ENCODE measurements at places on chromosomes 11 and 22. TPM values are rescaled to one million over a fixed set of nuclear protein-coding genes. Genes with fewer than 3 reads are reported as not detected.

GRCh38 chr11:71244116-71244810, 8.1 kb downstream of the SHANK2 start:
- no peak for DNase-seq
- peaks cover 5% of the 10 kb centered on the region for H3K4me1 ChIP-seq

DNA sequence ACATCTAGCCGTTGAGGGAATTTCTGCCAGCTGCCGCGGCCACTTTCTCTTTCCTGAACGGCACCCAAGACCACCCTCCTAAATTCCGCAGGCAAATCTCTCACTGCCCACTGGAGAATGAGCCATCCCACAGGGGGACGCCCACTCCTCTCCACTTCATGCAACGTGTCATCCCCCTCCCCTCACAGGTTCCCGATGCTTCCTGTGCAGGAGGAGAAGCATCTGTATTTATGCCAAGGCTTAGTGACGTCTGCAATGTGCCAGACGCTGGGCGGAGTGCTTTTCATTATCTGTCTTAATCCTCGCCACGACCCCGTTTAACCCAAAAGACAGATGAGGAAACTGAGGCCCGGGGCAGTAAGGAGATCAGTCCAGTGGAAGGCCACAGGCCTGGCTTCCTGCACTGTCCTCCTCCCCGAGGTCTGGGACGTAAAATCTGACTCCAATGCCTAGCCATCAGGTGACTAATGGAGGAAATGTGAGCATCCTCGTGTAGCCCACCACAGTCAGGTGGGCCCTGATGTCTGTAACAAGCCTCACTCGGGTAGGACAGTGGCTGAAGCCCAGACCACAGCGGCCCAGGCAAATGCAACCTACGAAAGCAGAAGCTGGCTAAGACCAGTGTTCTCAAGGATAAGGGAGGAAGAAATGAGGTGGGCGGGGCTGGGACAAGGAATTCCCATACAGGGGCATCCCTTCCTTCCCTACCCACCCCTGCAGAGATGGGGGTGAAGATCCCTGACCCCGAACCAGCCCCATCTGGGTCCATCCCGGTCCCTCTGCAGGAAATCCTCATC, 23.1 kb downstream of the MN1 start:
- no peaks in the 10 kb centered on the region for H3K36me3 ChIP-seq
- H3K4me3 ChIP-seq: no peak overlapping the region
- no peaks in the 10 kb centered on the region for H3K27me3 ChIP-seq
- H3K27ac ChIP-seq: no peak overlapping the region

DNA sequence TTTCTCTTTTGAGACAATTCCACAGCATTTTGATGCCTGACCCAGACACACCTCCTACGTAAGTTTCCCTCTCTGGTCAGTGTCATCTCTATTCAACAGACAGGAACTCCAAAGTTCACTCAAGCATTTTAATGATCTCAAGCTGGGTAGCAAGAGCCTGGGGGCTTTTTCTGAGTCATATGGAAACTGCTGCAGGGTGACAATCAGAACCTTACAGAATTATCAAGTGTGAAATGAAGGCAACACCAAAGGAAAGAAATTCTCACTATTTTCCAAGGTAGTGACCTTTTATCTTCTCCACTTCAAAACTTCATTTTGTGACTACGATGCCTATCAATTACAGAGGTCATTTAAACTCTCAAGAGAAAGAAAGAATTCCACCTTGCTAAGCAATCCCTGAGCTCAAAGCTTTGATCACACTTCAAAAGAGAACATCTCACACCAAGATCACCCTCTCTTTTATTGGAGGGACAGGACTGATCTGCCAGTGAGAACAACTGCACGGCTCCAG, 229.0 kb upstream of the ZC3H12C start:
- H3K4me1 ChIP-seq: no peaks in the 10 kb centered on the region
- DNase-seq: no peak
- no peak overlapping the region for H3K4me3 ChIP-seq
- no peak overlapping the region for H3K27ac ChIP-seq
- H3K36me3 ChIP-seq: no peaks in the 10 kb centered on the region
- no peaks in the 10 kb centered on the region for H3K27me3 ChIP-seq

- H3K27me3 ChIP-seq: no peaks in the 10 kb centered on the region
- no peak overlapping the region for H3K27ac ChIP-seq
- DNase-seq: no peak
- no peak overlapping the region for H3K4me3 ChIP-seq
Observed at GRCh38 chr22:48651036-48651890, 1176.4 kb downstream of the BRD1 start.

DNA sequence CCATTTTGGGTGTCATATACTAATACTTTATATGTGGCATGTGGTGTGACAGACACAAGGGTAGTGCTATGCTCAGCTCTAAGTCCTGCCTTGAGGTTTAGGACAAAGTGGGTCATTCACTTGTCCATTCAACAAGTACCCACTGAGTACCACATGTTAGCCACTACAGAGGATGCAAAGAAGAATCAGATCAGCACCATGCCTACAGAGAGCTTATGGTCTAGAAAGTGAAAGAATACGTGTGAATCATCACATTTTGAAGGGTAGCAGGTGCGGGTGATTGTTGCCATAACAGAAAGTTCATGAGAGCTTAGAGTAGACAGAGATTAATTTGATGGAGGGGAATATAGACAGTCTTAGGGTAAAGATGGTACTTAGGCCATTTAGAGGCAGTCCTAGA, 18.3 kb downstream of the CLMP start:
- no peak overlapping the region for H3K27ac ChIP-seq
- no peak overlapping the region for H3K4me3 ChIP-seq
- no peak for DNase-seq
- H3K4me1 ChIP-seq: no peaks in the 10 kb centered on the region
- no peaks in the 10 kb centered on the region for H3K36me3 ChIP-seq

GRCh38 chr11:121557348-121557747, 104.6 kb upstream of the SORL1-AS1 start:
- no peak overlapping the region for H3K4me3 ChIP-seq
- H3K4me1 ChIP-seq: peaks cover 6% of the 10 kb centered on the region
- no peak for DNase-seq
- no peak overlapping the region for H3K27ac ChIP-seq
- no peaks in the 10 kb centered on the region for H3K36me3 ChIP-seq

DNA sequence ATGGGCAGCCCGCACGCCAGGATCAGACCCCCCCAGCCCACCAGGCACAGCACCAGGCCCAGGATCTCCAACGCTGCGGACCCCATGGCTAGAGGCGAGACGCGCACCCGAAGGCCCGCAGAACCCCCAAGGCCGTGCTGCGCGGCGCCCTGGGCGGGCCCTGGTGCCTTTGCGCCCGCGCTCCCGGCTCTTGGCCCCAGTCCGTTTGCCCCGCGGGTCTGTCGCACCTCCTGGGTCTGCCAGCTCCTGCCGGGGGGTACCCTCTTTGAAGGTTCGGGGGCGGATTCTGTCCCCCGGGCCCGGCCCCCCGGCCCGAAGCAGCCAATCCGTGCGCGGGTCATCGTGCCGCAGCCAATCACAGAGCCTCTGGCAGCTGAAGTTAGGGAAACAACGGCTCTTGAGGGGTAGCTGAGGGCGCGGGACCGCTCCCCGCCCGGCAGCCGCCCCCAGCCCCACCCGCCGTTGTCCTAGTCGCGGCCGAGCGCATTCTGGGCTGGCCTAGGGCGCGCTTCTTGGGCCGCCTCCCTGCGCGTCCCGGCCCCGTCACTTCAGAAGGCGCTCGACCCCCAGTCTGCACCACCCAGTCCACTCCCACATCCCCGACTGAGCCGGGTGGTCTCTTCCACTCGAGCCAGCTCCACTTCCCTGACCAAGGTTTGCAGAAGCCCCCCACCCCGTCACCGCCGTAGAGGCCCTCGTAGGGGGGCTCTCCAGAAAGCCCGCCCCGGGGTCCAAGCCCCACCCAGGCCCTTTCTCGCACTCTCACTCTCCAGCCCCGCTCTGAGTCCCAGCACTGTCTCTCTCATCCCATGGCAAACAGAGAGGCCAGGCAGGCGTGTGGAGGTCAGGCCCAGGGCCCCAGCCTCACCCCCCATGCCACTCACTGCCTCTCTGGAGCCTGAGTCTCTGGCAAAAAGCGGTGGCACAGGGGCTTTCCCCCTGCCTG, at the start of gene CLDN5:
Gene CLDN5, minus strand, starts transcription at position 241 of the 946 bp plus-strand sequence. Its CDS starts 155 bp downstream, at position 86.
- no peaks in the 10 kb centered on the region for H3K4me1 ChIP-seq
- H3K36me3 ChIP-seq: no peaks in the 10 kb centered on the region
- no peaks in the 10 kb centered on the region for H3K27me3 ChIP-seq
- no peak within 1 kb of the TSS for H3K27ac ChIP-seq
- no peak for DNase-seq
- H3K4me3 ChIP-seq: peak within 1 kb of the TSS; percentile 16

GRCh38 chr11:123249354-123249753, 54.3 kb upstream of the CLMP start:
- H3K36me3 ChIP-seq: no peaks in the 10 kb centered on the region
- peaks cover 2% of the 10 kb centered on the region for H3K4me1 ChIP-seq
- H3K27ac ChIP-seq: no peak overlapping the region
- DNase-seq: no peak
- no peak overlapping the region for H3K4me3 ChIP-seq
- H3K27me3 ChIP-seq: peaks cover 2% of the 10 kb centered on the region

DNA sequence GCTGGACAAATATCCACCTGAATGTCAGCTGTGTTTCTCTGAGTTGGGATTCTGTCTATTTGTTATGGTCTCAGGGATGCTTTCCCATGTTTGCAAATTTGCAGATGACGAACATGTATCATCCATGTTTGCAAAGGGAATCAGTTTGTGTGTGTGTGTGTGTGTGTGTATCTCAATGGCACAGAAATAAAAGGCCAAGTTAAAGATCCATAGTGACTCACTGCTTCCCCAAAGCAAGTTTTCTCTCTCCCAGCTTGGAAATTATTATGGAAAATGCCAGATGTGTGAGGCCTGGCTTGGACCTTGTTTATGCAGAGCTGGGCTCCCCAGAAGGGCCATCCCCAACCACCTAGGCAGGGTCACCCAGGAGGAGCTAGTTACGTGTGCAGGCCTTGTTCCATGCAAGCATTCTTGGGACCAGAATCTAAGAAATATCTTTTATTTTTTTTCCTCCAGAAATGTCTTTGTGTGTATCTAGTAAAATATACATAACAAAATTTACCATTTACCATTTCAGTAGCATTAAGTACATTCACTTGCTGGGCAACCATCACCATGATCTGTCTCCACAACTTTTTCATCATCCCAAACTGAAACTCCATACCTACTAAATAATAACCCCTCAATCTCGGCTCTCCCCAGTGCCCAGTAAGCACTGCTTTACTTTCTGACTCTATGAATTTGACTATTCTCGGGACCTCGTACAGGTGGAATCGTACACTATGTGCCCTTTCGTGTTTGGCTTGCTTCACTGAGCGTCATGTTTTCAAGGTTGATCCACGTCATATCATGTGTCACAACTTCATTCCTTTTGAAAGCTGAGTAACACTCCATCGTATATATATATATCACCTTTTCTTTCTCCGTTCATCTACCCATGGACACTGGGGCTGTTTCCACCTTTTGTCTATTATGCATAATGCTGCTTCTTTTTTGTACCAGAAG, 56.6 kb upstream of the WNT7B start:
- H3K27ac ChIP-seq: peak overlapping the region; percentile 57
- H3K36me3 ChIP-seq: peaks cover 3% of the 10 kb centered on the region
- no peak for DNase-seq
- H3K27me3 ChIP-seq: no peaks in the 10 kb centered on the region
- H3K4me1 ChIP-seq: peaks cover 32% of the 10 kb centered on the region

DNA sequence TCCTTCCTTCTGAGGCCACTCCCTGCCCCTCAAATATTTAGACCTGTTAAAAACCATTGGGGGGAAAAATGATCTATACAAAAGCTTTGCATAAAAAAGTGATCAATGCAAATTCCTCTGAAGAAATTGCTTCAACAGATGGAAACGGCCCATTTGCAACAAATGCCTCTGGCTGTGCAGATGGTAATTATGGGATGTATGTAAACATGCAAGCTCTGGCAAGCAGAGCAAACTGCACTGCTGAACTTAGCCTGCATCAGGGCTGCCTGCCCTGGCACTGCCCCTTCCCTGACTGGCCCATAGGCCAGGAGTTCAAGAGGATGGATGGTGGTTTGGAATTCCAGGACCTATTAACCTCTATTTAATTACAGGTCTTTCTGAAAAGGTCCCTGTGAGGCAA, 388.7 kb downstream of the MIAT start:
- no peaks in the 10 kb centered on the region for H3K4me1 ChIP-seq
- no peak for DNase-seq
- no peak overlapping the region for H3K4me3 ChIP-seq
- H3K27ac ChIP-seq: no peak overlapping the region

GRCh38 chr11:115385226-115385625, 119.0 kb downstream of the CADM1 start:
- no peak overlapping the region for H3K4me3 ChIP-seq
- 0 out of 2 replicates have a peak, but pooled peaks cover 3% of the 10 kb centered on the region for H3K27me3 ChIP-seq
- no peak for DNase-seq

DNA sequence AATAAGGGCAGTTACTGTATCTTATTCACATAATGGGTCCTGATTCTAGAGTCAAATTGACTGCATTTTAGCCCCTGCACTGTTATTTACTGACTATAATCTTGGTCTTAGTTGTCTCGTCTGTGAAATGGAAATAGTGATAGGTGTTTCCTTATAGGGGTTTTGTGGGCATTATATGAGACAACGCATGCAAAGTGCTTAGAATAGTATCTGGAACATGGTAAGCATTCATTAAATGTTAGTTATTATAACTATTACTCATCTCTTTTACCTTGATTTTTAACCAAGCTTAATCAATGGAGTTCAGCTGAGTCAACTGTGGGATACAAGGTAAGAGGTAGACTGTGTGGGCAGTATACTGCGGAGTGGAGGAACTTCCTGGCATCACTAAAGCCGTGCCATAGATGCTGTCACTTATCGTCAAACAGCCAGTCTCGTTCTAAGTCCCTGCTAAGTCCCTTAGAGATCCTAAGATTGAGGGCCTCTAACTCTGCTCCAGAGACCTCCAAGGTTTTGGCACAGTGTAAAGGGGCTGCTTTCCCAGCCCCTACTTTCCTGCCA, 2.6 kb upstream of the ZC3H12C start:
- DNase-seq: no peak
- peaks cover 14% of the 10 kb centered on the region for H3K27me3 ChIP-seq
- no peak overlapping the region for H3K4me3 ChIP-seq
- H3K36me3 ChIP-seq: no peaks in the 10 kb centered on the region
- no peak overlapping the region for H3K27ac ChIP-seq
- peaks cover 22% of the 10 kb centered on the region for H3K4me1 ChIP-seq

- no peaks in the 10 kb centered on the region for H3K36me3 ChIP-seq
- H3K4me3 ChIP-seq: no peak overlapping the region
- no peaks in the 10 kb centered on the region for H3K27me3 ChIP-seq
- H3K27ac ChIP-seq: no peak overlapping the region
- no peaks in the 10 kb centered on the region for H3K4me1 ChIP-seq
- peak; percentile 13 for DNase-seq
Observed at GRCh38 chr11:63508009-63508408, 2.1 kb downstream of the LGALS12 start.

DNA sequence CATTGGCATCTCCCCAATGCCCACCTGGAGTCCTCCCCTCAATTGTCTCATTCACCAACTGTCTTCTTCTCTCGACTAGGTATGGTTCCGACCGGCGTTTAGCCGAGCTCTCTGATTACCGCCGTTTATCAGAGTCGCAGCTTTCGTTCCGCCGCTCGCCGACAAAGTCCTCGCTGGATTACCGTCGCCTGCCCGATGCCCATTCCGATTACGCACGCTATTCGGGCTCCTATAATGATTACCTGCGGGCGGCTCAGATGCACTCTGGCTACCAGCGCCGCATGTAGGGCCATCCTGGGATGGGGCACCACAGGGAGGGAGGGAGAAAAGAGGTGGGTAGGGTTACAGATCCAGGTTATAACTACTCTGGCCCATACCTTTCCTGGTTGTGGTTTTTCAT, 10.0 kb downstream of the RBM14 start:
- peaks cover 46% of the 10 kb centered on the region for H3K36me3 ChIP-seq
- no peaks in the 10 kb centered on the region for H3K27me3 ChIP-seq
- H3K27ac ChIP-seq: no peak overlapping the region
- no peak overlapping the region for H3K4me3 ChIP-seq
- H3K4me1 ChIP-seq: peaks cover 7% of the 10 kb centered on the region

Gene C11orf42
- not detected for total RNA-seq

Gene POU2AF2
- not detected for total RNA-seq

Gene DDX25
- total RNA-seq: 0.15 TPM

Gene SCUBE2
- 2.8 TPM for total RNA-seq

Gene SLC29A2
- total RNA-seq: 28.3 TPM

All from Panc1 (cell line).